ENCODE measurements at places on chromosomes 1 and 21.

GRCh38 chr1:68276448-68276847 is 44.1 kb upstream of the WLS start:
- DNase-seq: no peak

- DNase-seq: peak; percentile 56
These were observed 334.4 kb downstream of the SRGAP2C start for GRCh38 chr1:121519042-121519755.

DNA sequence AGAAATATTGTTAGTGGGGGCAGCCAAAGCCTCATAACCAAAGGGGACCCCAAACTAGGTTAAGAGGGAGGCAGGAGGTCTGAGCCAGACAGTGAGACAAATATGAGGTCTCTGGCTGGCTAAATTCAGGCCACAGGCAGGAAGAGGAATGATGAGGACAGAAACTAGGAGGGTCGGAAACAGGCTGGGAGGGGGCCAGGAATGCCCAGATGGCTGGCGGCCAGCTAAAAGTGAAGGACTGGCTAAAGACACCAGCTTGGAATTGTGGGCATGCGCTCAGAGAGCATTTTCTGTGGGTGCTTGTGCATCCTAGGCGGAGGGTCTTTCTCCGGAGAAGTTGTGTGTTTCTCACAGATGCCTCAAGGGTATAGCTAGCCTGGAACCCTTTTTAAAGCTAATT is 77.0 kb downstream of the PGM1 start:
- no peak for DNase-seq

DNA sequence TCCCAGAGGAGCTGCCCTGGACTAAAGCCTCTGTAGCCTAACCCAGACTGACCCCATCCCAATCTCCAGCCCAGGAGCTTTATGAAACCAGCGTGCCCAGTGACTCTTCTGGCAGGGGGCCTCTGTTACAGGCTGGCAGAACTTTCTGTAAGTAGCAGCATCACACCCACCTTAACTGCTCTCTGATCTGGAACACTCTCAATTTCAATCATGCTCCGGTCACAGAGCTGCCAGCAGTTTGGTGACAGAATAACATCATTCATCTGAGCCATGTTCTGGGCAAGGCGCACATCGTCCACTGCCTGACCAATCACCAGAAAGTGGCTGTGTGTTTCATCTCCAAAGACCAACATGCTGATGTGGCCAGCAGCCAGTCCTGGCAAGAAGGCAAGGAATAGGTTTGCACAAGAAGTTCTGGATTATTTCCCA is 14.7 kb downstream of the ADCY10 start:
- no peak for DNase-seq

- DNase-seq: no peak
These were observed 11.2 kb downstream of the SIM2 start for GRCh38 chr21:36709868-36710728.

DNA sequence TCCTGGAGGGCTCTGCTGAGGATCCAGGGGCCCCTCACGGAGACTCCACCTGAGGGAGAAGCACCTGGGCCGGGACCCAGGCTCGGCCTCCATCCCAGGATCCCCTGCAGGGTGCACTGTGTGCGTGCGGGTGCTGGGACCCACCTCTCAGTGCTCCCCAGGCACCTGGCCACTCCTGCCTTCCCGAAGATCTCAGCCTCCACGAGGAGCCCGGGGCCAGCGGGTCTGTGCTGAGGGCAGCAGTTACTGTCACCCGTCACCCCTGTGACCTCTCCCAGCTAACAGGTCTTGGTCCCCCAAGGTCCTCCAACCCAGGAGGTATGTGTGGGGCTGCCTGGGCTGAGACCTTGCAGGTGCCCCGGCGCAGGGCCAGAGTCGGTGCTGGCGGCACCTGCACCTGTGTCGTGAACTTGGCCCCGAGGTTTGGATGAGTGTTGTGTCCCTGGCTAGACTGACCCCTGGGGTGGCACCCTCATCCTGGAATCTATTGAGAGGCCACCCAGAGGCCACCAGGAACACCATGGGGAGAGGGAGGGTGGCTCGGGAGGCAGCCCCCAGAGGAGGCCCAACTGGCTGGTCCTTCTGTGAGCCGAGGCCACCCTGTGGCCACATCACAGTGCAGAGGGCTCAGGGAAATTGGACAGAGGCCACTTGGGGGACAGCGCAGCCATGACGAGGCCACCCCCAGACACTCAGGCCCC is 17.7 kb downstream of the MORN1 start:
- DNase-seq: no peak

- no peak for DNase-seq
These were observed 95.2 kb downstream of the KCNJ6 start for GRCh38 chr21:37821092-37821491.

- no peak for DNase-seq
These were observed 176.5 kb upstream of the HOOK1 start for GRCh38 chr1:59638231-59638711.

GRCh38 chr1:1021010-1021919 is 1.3 kb downstream of the AGRN start:
- no peak for DNase-seq

DNA sequence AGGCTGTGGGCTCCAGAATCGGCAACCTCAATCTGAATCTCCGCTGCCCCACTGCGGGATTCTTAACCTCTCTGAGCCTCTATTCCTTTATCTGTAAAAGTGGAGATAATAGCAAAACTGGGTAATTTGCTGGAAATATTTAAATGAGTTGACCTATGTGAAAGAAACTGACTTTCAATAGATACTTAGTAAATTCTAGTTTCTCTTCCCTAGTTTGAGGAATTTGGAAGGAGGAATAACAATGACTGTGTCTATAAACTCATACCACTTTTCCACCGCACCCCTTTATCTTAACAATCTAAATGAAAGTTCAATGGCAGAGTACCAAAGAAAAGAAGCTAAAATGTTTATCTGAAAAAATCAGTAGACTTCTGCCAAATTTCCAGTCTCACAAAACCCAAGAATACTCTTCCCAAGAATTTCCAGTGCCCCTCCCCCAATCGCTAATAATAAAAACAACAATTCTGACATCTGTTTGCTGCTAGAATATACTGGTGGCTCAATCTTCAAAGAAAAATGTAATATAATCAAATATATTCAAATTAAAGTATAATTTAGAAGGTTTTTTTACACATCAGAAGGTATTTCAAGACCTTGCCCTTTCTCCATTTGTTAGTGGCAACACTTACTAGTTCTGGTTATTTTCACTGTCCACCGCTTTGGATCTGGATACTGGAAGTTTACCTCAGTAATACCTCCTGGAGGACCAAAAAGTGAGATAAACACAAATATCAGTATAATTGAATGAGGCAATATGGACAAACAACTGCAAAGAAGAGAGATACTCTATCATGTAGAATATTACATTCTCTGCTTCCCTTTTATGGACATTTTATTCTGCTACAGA is 171.2 kb downstream of the LTN1 start:
- DNase-seq: no peak

DNA sequence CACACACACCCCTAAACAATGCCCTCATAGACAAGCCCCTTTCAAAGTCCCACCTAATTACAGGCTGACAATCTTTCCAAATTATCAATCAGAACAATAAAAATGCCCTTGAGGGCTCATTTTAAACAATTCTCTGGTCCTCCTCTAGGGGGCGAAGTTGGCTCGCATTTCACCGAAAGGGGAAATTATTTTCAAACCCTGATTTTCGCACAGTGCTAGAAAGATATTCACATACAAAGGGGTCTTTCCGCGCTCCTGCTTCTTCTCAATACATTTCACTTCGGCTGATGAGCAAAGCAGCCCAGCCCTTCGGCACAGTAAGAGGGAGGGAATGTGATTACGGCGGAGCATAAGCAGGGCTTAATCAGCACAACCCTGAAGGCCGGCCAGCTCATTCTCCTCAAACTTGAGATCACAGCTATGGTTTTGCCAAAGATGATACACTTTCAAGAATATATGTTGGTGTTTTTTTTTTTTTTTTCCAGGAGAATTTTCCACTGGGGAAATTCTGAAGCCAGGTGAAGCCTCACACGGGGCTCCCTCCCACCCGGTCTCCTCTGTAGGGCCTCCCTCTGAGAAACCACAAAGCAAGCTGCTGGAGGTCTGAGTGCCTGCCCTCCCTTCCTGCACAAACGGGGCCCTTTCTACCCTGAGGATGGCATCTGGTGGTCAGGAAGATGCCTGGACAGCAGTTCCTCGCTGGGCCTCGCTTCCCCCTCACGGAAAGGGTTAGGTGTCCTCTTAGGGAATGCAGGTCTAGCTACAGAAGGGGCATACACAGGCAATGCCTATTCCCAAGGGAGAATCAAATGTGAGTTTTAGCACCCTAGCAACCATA is 66.9 kb downstream of the GNG12 start:
- DNase-seq: peak; percentile 18

DNA sequence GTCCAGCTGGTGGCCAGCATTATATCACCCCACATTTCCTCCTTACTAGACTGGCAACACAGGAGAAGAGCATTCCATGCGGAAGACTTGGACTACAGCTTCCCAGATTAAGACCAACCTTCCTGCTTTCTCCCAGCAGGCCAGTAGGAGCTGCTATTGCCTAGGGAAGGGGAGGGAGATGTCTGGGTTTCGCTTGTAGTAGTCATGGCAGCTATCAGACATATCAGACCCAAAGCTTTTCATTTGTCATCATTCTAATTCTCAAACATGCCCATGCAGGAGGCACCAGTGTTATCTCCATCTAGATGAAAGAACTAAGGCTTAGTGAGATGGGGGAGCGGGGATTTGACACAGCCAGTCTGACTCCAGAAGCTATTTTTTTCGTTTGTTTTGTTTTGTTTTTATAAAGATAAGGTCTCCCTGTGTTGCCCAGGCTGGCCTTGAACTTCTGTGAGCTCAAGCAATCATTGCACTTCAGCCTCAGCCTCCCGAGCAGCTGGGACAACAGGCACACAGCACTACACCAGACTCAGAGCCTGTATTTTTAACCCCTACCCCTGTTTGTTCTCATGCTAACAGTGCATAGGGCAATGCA is 4.5 kb downstream of the PLA2G2A start:
- DNase-seq: peak; percentile 29

DNA sequence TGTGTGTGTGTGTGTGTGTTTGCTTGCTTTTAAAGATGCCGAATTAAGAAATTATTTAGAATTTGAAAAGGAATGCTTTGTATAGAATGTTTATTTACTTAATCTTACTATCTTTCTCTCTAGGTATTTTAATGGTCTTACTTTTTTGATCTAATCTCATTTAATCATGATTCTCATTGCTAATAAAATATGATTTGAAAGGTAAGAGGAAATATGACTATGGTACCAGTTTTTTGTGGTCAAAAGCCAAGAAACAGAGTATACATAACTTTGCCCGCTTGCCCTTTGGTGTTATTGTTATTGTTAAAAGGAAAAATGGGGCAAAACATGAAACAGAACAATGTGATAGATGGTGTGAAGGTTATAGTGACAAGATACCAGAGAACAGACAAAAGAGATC is 74.6 kb downstream of the RPS6KC1 start:
- no peak for DNase-seq

DNA sequence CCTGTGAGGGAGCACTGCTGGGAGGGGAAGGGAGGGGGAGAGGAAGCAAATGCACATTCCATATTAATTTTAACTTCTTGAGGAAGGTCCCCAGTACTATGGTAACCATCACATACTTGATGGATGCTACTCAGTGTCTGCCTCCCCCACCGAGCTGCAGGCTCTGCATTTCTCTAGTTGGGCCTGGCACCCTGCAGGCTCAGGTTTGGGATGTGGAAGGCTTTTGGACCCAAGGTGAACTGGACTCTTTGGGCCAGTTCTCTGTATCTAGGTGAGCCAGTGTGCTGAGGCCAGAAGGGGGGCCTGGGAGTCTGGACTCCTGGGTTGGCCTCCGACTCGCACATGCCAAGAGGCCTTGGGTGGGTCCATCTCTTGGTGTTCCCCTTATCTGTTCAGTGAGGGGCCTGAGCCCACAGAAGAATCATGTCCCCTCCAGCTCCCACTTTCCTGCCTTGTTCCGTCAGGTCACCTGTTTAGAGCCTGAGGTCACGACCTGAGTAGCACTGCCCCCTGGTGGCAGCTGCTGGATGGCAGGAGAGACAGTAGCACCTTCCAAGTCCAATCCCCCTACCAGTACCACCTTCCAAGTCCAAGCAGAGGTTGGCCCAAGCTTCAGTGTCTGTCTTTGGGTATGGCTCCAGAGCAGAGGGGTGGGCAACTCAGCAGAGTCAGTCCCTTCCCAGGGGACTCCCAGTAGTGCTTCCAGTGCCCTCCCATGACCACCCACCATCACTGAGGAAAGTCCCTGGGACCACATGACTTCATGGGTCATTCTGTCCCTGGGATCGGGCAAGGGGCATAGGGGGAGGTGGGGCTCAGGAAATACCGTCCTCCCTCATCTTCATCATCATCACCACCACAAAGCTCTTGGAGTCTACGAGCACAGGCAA is 241.8 kb downstream of the TRABD2B start:
- no peak for DNase-seq

- no peak for DNase-seq
These were observed 252.9 kb upstream of the NR5A2 start for GRCh38 chr1:199774433-199775089.

- no peak for DNase-seq
These were observed 35.8 kb downstream of the NCAM2 start for GRCh38 chr21:21034036-21034435.

GRCh38 chr1:113192980-113193379 is 120.0 kb downstream of the LRIG2 start:
- DNase-seq: no peak

GRCh38 chr1:164774819-164775654 is 216.1 kb downstream of the PBX1 start:
- no peak for DNase-seq

- peak; percentile 77 for DNase-seq
These were observed 114.1 kb downstream of the LHX4 start for GRCh38 chr1:180343921-180344769.

DNA sequence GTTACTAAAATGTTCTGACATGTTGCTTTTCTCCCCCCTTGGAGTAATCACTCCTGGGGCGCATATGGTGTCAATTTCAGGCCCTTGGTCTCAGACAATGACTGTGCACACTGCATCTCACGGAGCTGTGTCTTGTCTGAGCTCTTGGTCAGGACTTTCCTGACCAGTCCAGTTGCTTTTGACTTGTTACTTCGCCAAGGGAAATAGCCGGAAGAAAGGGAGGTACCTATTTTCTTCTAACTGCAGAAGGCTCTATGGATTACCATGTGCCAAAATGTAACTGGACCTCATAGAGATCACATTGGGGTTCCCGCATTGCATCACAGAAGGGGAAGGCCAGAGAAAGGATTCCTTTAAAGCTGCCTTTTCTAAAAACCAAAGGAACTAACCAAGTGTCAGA is 68.6 kb downstream of the SPAG17 start:
- no peak for DNase-seq

GRCh38 chr1:209349363-209350308 is 233.9 kb upstream of the CAMK1G start:
- DNase-seq: no peak
